Sigmoid colon (tissue), 7 donors: ENCODE measurements at places on chromosomes 11 and 22. TPM values are rescaled to one million over a fixed set of nuclear protein-coding genes. Genes with fewer than 3 reads are reported as not detected.

- DNase-seq: no peak
- H3K27me3 ChIP-seq: no peaks in the 10 kb centered on the region
- no peak overlapping the region for H3K4me3 ChIP-seq
- no peaks in the 10 kb centered on the region for H3K4me1 ChIP-seq
- no peak overlapping the region for H3K27ac ChIP-seq
Observed at GRCh38 chr11:112401036-112401769, 140.5 kb upstream of the PLET1 start.

DNA sequence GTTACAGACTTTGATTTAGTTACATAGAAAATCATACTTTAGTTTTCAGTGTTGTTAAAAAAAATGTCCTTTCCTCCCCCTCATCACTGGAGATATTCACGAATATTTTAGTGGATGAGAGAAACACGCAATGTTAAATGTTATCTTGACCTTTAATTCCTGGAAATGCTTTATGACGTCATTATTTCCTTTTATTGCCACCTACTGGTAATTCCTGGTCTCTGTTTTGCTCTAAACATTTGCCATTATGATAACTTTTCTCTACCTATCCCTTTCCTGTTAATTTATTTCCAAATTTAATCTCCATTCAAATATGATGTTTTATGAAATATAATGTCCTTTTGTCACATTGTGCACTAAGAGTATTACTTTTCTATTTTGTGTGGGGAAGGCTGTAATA is 770.6 kb downstream of the FAM181B start:
- H3K27ac ChIP-seq: no peak overlapping the region
- DNase-seq: no peak
- no peaks in the 10 kb centered on the region for H3K4me1 ChIP-seq
- H3K27me3 ChIP-seq: no peaks in the 10 kb centered on the region

GRCh38 chr11:66011785-66012303 is at the start of gene CST6:
Gene CST6 (plus strand): TSS chr11:66012008. CDS start chr11:66012045, 37 bp downstream.
- peaks cover 7% of the 10 kb centered on the region for H3K4me1 ChIP-seq
- no peak for DNase-seq
- peak within 1 kb of the TSS; percentile 28 for H3K4me3 ChIP-seq
- H3K27me3 ChIP-seq: peaks cover 27% of the 10 kb centered on the region

DNA sequence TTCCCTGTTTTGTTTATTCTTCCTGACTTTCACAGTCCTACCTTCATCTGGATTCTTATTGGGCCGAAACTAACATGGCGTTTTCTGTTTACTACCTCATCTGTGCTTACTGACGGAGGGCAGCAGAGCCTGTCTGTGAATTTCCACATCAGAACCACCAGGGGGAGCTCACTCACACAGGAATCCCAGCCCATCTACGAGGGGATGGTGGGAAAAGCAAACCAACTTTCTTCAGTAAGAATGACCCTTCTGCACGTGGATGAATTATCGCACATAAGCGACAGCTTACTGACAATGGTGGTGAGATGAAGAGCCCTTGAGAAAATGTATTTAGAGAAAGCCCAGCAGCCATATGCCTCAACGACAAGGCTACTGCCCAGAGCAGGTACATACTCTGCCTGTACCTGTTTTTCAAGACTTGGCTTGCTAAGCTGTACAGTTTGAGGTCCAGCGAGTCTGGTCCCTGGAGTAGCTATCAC is 42.5 kb downstream of the LARGE2 start:
- no peaks in the 10 kb centered on the region for H3K4me1 ChIP-seq
- no peaks in the 10 kb centered on the region for H3K27me3 ChIP-seq
- no peak overlapping the region for H3K4me3 ChIP-seq
- DNase-seq: peak; percentile 82

PCNX3 gene
- total RNA-seq: 11.0 TPM

AGBL2 gene
- total RNA-seq: not detected

TBX10 gene
- total RNA-seq: not detected

POLD4 gene
- total RNA-seq: 48.5 TPM

OR8G5 gene
- total RNA-seq: not detected

DNA sequence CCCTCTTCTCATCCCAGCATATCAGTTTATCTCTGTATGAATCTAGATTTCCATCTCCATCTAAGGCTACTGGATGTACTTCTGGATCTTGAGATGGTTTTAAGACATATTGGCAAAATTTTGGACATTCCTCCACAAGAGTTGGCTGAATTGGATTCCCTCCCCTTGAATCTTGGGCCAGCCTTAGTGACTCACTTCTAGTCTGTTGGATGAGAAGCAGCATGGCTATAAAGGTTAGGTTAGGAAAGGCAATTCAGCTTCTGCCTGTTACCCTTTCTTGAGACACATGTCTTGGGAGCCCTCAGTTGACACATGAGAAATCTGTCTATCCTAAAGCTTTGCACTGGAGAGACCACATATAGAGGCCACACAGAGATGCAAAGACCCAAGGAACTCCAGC is 73.0 kb upstream of the PGR start:
- no peaks in the 10 kb centered on the region for H3K4me1 ChIP-seq
- no peak overlapping the region for H3K4me3 ChIP-seq
- H3K27me3 ChIP-seq: no peaks in the 10 kb centered on the region
- H3K27ac ChIP-seq: no peak overlapping the region
- H3K36me3 ChIP-seq: no peaks in the 10 kb centered on the region

- DNase-seq: no peak
- no peak overlapping the region for H3K27ac ChIP-seq
- H3K27me3 ChIP-seq: no peaks in the 10 kb centered on the region
- H3K4me3 ChIP-seq: no peak overlapping the region
Observed at GRCh38 chr22:47133061-47133969, 370.9 kb downstream of the TBC1D22A start.

DNA sequence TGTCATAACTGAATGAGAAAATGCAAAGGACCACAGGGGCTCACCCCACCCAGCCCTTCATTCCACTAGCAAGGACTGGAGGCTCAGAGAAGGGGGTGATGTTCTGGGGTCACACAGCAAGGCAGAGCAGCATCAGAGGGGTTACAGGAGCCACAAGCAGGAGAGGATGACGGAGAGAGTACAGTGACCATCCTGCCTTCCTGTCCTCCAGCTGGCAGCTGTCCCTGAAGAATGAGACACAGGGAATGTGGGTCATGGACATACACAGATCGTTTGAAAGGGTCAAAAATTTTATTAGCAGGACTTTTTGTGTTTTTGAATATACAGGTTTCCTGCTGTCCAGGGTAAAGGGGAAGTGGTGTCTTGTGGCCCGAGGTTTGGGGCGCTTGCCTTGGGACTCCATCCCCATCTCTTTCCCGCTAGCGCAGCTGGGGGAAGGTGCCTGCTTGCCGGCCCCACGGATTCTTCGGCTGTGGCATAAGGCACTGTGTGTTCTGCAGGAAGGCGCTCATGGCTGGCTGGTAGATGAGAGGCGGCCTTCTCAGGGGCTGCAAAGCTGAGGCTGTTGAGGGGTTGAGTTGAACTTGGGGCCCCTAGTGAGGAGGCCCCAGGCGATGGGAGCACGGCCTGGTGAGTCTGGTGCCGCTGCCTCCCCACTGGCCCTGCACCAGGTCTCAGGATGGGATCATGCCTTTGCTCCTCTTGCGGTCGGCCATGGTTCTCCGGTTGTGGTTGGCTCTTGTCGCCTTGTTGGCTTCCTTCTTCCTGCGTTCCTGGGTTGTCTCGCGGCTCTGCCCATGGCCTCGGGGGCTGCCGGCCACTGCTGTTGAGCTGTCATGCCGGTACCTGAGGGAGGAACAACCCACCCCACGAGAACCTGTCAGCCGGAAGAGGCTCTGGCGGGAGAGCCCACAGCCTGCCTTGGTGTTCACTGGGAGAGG is 21.4 kb downstream of the UQCR10 start:
- peaks cover 60% of the 10 kb centered on the region for H3K36me3 ChIP-seq
- no peak overlapping the region for H3K4me3 ChIP-seq
- H3K4me1 ChIP-seq: peaks cover 6% of the 10 kb centered on the region
- H3K27ac ChIP-seq: no peak overlapping the region

- no peak overlapping the region for H3K4me3 ChIP-seq
- no peak for DNase-seq
- H3K36me3 ChIP-seq: peaks cover 84% of the 10 kb centered on the region
- peaks cover 22% of the 10 kb centered on the region for H3K4me1 ChIP-seq
Observed at GRCh38 chr11:63905179-63905578, 11.8 kb downstream of the RCOR2 start.

DNA sequence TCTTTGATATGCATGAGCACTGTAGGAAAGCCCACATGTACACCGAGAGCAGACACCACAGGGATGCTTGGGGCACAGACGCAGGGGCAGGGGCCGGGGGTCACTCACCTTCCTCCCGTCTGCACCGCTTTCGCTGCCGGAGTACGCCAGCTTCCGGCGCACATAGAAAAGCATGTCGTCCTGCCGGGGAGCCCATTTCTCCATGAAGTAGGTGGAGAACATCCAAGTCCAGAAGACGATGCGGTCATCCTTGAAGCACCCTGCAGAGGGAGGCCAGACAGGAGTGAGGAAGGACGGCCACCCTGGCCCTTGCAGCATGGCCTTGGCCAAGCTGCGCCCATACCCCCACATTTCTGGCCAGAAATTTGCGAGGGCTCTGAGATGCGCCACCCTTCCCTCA is 28.8 kb downstream of the KIAA0930 start:
- no peaks in the 10 kb centered on the region for H3K27me3 ChIP-seq
- no peaks in the 10 kb centered on the region for H3K4me1 ChIP-seq
- no peak for DNase-seq

- no peak overlapping the region for H3K27ac ChIP-seq
- H3K27me3 ChIP-seq: no peaks in the 10 kb centered on the region
- no peak overlapping the region for H3K4me3 ChIP-seq
Observed at GRCh38 chr11:3860375-3860774, 4.9 kb downstream of the STIM1 start.

- no peaks in the 10 kb centered on the region for H3K36me3 ChIP-seq
- no peak overlapping the region for H3K27ac ChIP-seq
- no peak overlapping the region for H3K4me3 ChIP-seq
Observed at GRCh38 chr11:131350872-131351271, 19.5 kb upstream of the NTM start.

- H3K36me3 ChIP-seq: no peaks in the 10 kb centered on the region
- no peak for DNase-seq
- H3K4me1 ChIP-seq: peaks cover 15% of the 10 kb centered on the region
- H3K27me3 ChIP-seq: peaks cover 6% of the 10 kb centered on the region
Observed at GRCh38 chr22:29695129-29695926, 24.5 kb upstream of the CABP7 start.

DNA sequence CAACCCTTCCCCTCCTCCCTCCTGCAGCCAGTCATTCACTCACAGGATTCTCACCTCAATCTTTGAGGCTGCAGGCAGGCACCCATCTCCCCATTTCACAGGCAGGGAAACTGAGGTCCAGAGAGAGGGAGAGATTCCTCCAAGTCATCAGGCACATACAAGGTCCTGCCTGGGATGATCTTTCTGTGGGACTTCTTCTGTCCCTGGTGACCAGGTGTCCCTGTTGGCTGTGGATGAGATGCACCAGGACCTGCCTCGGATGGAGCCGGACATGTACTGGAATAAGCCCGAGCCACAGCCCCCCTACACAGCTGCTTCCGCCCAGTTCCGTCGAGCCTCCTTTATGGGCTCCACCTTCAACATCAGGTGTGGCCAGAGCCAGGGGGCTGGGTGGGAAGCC is 7.8 kb downstream of the FTH1 start:
- H3K27ac ChIP-seq: no peak overlapping the region
- H3K36me3 ChIP-seq: peaks cover 15% of the 10 kb centered on the region
- H3K27me3 ChIP-seq: no peaks in the 10 kb centered on the region
- H3K4me3 ChIP-seq: no peak overlapping the region
- no peak for DNase-seq

DNA sequence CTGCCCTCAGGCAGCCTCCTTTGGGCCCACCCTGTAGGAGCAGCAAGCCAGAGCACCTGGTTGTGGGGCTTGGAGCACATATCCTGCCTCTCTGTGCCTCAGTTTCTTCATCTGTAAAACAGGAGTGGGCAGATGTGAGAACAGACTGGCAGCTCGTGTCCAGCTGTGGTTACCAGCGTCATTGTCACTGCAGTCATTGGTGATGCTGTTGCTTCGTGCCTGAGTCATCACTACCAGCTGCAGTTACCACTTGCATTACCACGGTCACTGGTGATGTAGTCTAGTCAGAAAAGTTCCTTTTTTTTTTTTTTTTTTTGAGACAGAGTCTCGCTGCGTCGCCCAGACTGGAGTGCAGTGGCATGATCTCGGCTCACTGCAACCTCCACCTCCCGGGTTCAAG is 20.4 kb downstream of the RSPH14 start:
- H3K4me3 ChIP-seq: no peak overlapping the region
- H3K27me3 ChIP-seq: no peaks in the 10 kb centered on the region
- H3K27ac ChIP-seq: no peak overlapping the region
- no peaks in the 10 kb centered on the region for H3K4me1 ChIP-seq
- H3K36me3 ChIP-seq: no peaks in the 10 kb centered on the region
- DNase-seq: no peak

DNA sequence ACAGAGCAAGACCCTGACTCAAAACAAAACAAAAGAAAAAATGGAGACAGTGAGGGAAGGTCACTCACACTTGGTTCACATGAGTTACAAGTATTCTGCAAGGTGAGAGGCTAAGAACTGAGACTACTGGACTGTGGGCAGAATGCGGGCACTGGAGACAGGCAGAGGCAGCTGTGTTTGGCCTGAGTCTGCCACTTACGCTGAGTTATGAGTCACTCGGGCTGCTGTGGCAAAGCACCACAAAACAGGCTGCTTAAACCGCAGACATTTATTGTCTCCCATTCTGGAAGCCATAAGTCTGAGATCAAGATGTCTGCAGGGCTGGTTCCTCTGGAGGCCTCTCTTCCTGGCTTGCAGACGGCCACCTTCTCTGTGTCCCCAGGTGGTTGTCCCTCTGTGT is 122.8 kb downstream of the SHANK2 start:
- no peak for DNase-seq
- no peaks in the 10 kb centered on the region for H3K27me3 ChIP-seq
- H3K4me1 ChIP-seq: no peaks in the 10 kb centered on the region
- no peak overlapping the region for H3K4me3 ChIP-seq
- no peak overlapping the region for H3K27ac ChIP-seq

- H3K4me3 ChIP-seq: no peak overlapping the region
- H3K27ac ChIP-seq: no peak overlapping the region
Observed at GRCh38 chr22:39722501-39722900, 151.9 kb downstream of the CACNA1I start.

- peaks cover 19% of the 10 kb centered on the region for H3K4me1 ChIP-seq
- no peaks in the 10 kb centered on the region for H3K36me3 ChIP-seq
- H3K27me3 ChIP-seq: peaks cover 24% of the 10 kb centered on the region
- H3K4me3 ChIP-seq: no peak overlapping the region
Observed at GRCh38 chr11:123653483-123653826, 969 bp downstream of the SCN3B start.

APOBEC3C gene
- total RNA-seq: 18.2 TPM

ANO1 gene
- total RNA-seq: 33.9 TPM

DNA sequence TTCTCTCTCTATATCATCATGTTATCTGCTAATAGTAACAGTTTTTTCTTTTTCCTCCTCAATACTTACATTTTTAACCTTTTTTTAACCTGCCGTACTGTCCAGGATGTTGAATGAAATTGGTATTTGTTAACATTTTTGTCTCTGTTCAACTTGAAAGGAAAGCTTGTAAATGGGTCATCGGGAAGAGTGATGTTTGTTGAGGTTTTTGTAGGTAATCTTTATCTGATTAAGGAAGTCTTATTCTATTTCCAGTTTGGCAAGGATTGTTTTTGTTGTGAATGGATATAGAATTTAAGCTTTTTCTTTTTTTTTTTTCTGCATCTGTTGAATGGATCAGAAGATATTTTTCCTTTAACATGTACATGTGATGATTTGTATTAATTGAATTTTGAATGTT is 8.1 kb upstream of the NNMT start:
- no peak overlapping the region for H3K4me3 ChIP-seq
- H3K27ac ChIP-seq: no peak overlapping the region
- peaks cover 35% of the 10 kb centered on the region for H3K4me1 ChIP-seq
- no peak for DNase-seq
- H3K27me3 ChIP-seq: no peaks in the 10 kb centered on the region
- no peaks in the 10 kb centered on the region for H3K36me3 ChIP-seq
